Activated T-helper 2 cell treated with anti-CD3 and anti-CD28 coated beads, Interferon-gamma antibody, Interleukin-2, Interleukin-4, amounts not matched to agents 10 μg/mL and 5 μg/mL and 100 μg/mL, durations not matched to agents 14 hours and 24 hours and 36 hours (primary cell): ENCODE measurements at places on chromosomes 7 and 10. TPM values are rescaled to one million over a fixed set of nuclear protein-coding genes. Genes with fewer than 3 reads are reported as not detected.

Gene TAS2R41
- not detected in 2 replicates for total RNA-seq

Gene SORCS3
- total RNA-seq, result not detected in 2 replicates

Gene TMEM184A
- total RNA-seq, result 0.23 TPM in 1 of 2 replicates, not detected in the other

Gene TPST1
- total RNA-seq, result 1.3 and 1.6 TPM in 2 replicates

Gene PLAU
- total RNA-seq, result 1.7 and 1.8 TPM in 2 replicates

Gene LANCL2
- 8.6 and 9.5 TPM in 2 replicates for total RNA-seq

Gene CRYGN
- total RNA-seq, result not detected in 2 replicates

Gene HERC4
- 48.9 and 55.7 TPM in 2 replicates for total RNA-seq

Gene ANKRD16
- 10.4 and 11.6 TPM in 2 replicates for total RNA-seq

Gene PGAM1
- total RNA-seq, result 877 and 885 TPM in 2 replicates

Gene POU6F2
- total RNA-seq, result 0.27 and 0.28 TPM in 2 replicates

Gene SORCS1
- total RNA-seq, result 0.09 and 0.21 TPM in 2 replicates

Gene DNAJB6
- 122 and 125 TPM in 2 replicates for total RNA-seq
